ENCODE measurements at places on chromosomes 5 and 9.

DNA sequence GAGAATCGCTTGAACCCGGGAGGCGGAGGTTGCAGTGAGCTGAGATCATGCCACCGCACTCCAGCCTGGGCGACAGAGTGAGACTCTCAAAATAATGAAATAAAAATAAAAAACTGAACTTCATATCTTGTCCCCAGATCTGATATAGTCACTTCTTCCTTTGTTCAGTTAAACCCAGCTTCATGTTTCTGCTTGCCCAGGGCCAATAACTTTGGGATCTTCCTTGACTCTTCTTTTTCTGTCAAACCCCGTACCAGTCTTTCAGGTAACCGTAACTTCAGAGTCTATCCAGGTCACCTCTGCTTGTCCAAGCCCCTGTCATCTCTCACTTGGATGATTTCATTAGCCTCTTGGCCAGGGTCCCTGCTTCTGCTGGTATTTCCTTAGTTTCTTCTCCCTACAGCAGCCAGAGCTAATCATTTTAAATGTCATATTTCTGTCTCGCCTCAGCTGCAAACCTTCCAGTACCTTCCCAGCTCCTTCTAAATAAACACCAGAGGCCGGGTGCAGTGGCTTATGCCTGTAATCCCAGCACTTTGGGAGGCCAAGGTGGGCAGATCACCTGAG lies 19.7 kb upstream of the ABL1 start:
- DNase-seq = no peak

GRCh38 chr5:178869577-178869976 lies 9.8 kb downstream of the ZNF354B start:
- DNase-seq = no peak

GRCh38 chr5:17065458-17065857 lies 129.4 kb upstream of the MYO10 start:
- DNase-seq = no peak

DNA sequence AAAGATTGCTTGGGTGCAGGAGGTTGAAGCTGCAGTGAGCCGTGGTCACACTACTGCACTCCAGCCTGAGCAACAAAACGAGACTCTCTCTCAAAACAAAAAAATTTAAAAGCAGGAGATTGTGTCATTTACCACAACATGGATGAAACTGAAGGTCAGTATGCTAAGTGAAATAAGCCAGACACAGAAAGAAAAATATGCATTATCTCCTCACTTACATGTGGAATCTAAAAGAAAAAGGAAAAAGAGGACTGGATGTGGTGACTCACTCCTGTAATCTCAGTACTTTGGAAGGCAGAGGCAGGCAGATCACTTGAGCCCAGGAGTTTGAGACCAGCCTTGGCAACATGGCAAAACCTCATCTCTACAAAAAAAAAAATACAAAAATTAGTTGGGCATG lies 146.8 kb upstream of the DAPK1 start:
- no peak for DNase-seq

GRCh38 chr9:90547896-90548295 lies 94.7 kb downstream of the DIRAS2 start:
- no peak for DNase-seq

All from activated B cell treated with CpG ODN at 0.5 μM for 24 hours (primary cell).